ENCODE measurements at places on chromosomes 16 and 17.

GRCh38 chr17:7912927-7913524 lies 3.1 kb downstream of the RNF227 start:
- DNase-seq: peak; percentile 73

- no peak for DNase-seq
Measured at GRCh38 chr17:78361225-78361701, 1.4 kb upstream of the SOCS3 start.

- DNase-seq: no peak
Measured at GRCh38 chr16:84547546-84548061, 43.1 kb upstream of the MEAK7 start.

DNA sequence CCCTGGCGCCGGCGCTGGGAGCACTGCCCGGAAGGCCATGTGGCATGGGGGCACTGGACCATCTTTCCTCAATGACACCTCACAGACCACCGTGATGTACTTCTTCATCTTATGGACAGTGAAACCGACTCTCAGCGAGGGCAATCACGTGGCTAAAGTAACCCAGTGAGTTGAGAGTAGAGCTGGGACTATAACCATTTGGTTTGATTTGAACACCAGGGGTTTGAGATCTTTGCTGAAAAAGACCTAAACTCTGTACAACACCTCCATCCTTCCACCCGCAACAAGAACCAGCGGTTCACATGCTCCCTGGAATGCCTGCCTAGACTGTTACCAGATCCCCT lies 3.3 kb downstream of the ITGA2B start:
- DNase-seq: no peak

DNA sequence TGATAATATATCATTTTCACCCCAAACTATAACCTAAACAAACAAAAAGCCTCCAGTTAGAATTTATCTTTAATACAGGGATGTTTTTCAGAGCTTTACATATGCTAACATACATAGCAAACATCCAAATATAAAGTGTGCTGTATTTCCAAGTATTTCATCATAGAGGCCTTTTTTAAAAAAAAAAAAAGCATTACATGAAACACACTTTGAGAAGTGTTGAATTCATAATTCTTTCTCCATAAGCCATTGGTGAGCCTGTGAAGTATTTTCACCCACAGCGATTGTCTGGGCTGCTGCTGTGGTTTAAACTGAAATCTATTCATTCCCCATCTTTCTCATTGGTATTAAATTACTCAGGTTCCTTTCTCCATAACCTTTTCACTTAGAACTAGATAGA lies 503.4 kb upstream of the CDH8 start:
- DNase-seq: no peak

DNA sequence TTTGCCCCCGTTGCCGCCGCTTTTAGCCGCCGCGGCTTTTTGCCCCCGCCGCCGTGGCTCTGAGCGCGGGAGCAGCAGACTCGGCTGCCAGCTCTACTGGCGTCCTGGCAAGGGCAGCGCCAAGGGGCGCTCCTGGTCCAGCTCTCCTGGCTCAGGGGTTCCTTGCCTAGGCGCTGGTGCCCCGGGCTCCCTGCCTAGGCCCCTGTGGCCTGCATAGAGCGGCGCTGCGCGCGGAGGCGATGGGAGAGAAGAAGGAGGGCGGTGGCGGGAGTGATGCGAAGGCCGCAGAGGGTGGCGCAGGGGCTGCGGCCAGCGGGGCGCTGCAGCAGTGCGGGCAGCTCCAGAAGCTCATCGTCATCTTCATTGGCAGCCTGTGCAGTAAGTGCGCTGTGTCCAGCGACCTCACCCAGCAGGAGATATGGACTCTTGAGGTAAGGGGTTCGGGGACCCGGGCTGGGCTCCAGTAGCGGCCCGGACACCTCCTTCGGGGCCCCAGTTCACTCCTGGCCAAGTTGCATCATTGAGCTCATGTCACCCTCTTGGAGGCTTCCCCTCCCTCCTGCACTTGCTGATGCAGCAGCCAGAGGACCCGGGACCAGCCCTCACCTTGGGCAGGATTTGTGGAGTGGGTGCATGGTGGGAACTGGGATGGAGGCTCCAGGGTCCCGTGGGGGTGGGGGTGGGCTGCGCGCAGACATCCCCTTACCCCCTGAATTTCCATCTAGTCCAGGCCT lies 1344.4 kb downstream of the TP53TG3F start:
- DNase-seq: no peak

- DNase-seq: no peak
Measured at GRCh38 chr17:34622862-34623623, 43.7 kb downstream of the TMEM132E start.
